ENCODE measurements at places on chromosomes 2 and 18.

DNA sequence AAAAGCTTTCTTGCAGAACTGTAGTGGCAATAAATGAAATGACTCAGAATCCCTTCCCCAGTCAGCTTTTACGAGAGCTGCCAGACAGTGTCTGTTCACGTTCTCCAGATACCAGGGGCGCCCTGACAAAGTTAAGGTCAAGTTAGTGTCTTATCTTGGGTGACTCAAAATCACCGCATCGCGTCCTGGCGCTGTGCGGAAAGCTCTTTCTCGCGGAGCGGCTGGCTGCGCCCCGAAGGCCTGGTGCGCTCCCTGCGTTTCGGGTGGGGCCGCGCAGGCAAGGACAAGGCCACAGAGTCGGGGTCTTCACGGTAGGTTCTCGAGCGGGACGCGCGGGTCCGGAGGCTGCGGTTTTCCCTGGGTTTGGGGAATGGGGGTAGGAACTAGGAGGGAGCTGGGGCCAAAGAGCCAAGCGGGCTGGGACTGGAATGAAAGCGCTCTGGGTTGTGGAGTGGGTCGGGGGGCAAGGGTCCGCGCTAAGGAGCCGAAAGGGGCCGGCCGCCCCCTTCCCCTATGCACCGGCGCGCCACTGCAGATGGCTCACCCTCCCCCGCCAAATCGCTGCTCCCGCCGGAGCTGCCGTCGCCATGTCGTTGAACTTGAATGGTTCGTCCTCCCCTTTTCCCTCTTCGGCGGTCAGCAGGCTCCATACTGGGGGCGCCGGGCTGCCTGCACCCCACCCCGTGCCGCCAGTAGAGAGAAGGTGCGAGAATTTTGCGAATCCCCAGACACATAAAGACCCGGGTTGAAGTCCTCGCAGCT lies 2.6 kb upstream of the HOXD11 start:
- DNase-seq = no peak

DNA sequence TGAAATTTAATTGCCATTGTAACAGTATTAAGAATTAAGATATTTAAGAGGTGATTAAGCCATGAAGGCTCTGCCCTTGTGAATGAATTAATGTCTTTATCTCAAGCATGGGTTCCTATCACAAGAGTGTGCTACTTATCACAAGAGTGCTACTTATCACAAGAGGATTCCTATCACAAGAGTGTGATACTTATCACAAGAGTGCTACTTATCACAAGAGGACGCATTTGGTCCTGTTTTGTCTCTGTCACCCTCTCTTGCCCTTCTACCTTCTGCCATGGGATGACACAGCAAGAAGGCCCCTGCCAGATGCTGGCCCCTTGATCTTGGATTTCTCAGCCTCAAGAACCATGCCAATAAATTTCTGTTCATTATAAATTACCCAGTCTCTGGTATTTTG lies 13.2 kb upstream of the COL5A2 start:
- DNase-seq = no peak

- DNase-seq = no peak
These were observed 271.7 kb downstream of the NDUFA10 start for GRCh38 chr2:239753401-239753837.

DNA sequence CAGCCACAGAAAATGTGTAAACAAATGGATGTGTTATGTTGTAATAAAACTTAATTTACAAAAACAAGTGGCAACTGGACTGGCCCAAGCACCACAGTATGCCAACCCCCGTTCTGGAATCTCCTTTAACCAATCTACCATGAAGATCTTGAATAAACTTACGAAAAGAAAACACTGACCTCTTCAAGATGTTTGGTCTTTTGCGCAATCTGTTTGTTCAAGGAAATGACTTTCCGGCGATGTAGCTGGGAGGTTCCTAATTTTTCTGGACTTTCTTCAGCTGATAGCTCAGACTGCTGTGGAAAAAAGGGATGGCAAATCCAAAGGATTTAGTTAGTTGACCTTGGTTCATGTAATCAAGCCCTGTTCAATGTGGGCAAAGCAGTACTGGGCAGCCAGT lies 55.7 kb downstream of the CCDC93 start:
- DNase-seq = no peak

DNA sequence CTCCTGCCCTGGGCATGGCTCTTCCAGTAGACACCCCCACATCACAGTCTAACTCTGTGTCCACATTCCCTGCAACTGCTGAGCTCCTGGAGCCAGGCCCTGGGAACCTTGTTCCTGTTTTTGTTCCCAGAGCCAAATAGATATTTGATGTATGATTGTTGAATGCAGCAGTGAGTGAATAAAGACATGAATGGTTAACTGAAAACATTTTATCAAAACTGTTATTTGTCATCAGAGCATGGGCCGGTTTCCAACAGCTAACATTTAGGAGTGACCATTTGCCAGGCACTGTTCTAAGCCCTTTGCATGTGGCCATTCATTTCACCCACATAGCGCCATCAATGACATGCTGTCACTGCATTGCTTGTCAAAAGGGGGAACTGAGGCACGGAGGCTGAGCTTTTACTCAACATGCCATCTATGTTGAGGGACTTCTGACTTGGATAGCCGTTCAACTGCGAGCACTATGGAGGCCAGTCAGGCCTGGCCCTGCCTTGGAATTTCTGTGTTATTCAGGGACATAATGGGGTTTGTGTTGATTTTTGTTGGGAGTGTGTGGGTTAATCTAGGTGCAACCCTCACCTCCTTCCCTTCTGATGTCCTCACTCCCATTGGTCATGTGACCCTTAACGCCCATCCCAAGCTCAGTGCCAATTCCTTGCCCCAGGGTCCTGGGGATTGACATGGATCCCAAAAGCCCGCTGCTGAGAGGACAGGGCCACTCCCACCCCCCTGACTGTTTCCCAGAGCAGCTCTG lies 12.6 kb downstream of the IL1R1 start:
- DNase-seq = no peak

- DNase-seq = no peak
These were observed 16.5 kb upstream of the ME2 start for GRCh38 chr18:50862401-50862800.

GRCh38 chr2:166372046-166372445 lies 3.7 kb downstream of the SCN9A start:
- DNase-seq = no peak

GRCh38 chr2:231996797-231997540 lies 35.5 kb downstream of the DIS3L2 start:
- no peak for DNase-seq

DNA sequence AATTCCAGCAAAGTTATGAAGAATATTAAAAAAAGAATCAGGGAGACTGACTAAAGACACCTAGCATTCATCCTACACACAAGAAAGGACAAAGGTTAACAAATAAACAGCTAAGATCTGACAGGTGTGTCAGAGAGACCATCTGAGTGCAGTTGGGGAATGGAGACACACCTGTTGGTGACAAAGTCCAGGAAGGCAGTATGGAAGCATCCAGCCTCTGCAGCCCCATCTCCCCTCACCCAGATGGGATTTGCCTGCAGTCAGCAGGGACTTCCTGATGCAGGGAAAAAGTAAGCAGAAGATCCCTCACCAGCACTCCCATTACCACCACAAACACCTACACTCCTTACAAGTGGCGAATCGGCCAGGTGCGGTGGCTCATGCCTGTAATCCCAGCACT lies 37.9 kb downstream of the USP34 start:
- no peak for DNase-seq

- DNase-seq = no peak
These were observed 384.6 kb downstream of the NRXN1 start for GRCh38 chr2:50647381-50647780.

DNA sequence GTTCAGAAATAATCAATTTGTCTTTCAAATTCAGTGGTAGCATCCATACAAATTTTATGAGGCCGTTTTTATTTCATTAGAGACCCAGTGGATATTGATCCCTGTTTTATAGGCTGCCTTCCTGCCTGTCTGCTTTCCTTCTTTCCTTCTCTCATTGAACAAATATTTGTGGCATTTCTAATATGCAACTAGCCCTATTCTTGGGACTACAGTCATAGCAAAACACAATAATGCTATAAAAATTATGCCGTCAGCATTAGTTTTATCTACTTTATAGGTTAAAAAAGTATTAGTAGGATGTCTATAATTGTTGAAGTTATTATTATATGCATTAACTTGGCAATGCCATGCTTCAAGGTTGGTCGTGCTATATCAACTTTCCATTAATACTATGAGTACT lies 2037.8 kb upstream of the LRRTM1 start:
- DNase-seq = no peak
